Lower leg skin (tissue), 4 donors: ENCODE measurements at places on chromosomes 3 and 15. TPM values are rescaled to one million over a fixed set of nuclear protein-coding genes. Genes with fewer than 3 reads are reported as not detected.

THBS1 gene
- 158 TPM for total RNA-seq

- DNase-seq: no peak
These were observed 20.3 kb downstream of the PLXNB1 start for GRCh38 chr3:48409291-48410201.

DNA sequence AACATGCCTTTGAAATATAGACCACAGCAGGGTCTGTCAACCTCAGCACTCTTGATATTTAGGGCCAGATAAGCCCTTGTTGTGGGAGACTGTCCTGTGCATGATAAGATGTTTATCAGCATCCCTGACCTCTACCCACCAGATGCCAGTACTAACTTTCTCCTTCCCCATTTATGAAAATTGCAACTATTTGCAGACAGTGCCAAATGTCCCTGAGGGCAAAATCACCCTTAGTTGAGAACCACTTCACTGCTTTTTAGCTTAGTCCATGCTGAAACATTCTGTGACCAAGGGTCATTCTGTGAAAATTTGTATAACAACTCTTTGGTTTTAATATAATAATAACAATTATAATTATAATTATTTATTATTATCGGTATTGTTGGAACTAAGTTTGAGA lies 1032.4 kb downstream of the MCTP2 start:
- no peak for DNase-seq

DNA sequence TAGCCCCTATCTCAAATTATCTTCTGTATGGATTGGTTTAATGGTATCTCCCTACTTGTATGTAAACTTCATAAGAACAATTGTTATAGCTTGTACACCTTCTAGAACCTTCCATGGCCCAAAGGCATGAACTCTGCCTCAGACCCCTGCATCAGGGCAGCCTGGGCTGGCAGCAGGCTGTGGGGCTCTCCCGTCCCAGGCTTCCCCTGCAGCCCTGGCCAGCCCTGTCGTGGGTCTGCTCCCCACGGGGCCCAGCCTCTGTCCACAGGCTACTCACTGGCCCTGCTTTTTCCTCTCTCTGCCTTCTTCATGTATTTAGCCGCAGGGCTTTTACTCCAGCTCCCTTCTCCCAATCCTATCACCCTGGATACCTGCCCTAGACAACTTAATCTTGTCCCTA lies 4.4 kb downstream of the SCN5A start:
- peak; percentile 50 for DNase-seq

- peak; percentile 90 for DNase-seq
These were observed 18.5 kb upstream of the LMCD1 start for GRCh38 chr3:8482960-8483665.

FBXW12 gene
- total RNA-seq: not detected

SLC12A1 gene
- not detected for total RNA-seq

GRCh38 chr3:178671791-178672190 lies 135.6 kb downstream of the KCNMB2 start:
- no peak for DNase-seq

TRIM69 gene
- 8.5 TPM for total RNA-seq

DNA sequence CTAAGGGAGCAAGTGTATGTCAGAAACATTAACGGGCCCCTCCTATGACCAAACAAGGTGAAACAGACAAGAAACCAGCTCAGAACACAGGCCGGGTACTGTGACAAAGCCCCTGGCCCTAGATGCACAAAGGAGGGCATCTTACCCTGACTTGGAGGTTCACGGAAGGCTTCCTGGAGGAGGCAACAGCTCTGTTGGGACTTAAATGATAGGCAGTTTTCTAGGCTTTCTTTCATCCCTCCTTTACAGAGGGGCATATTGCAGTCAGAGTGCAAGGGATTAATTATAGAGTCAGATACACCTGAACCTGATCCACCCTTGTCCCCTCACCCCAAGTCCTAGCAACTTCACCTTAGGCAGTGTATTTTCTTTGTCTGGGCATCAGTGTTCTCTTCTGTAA lies 8.4 kb downstream of the EPHB3 start:
- no peak for DNase-seq

TGM4 gene
- total RNA-seq: 0.26 TPM

GRCh38 chr3:112302881-112303763 lies 9.1 kb upstream of the SLC9C1 start:
- DNase-seq: no peak

GRCh38 chr3:149459491-149460059 lies 14.9 kb upstream of the TM4SF4 start:
- DNase-seq: no peak

CGNL1 gene
- 9.4 TPM for total RNA-seq

- DNase-seq: no peak
These were observed 135.2 kb downstream of the TP63 start for GRCh38 chr3:189766416-189766815.

- no peak for DNase-seq
These were observed 739.0 kb upstream of the NECTIN3 start for GRCh38 chr3:110332629-110333028.

DNA sequence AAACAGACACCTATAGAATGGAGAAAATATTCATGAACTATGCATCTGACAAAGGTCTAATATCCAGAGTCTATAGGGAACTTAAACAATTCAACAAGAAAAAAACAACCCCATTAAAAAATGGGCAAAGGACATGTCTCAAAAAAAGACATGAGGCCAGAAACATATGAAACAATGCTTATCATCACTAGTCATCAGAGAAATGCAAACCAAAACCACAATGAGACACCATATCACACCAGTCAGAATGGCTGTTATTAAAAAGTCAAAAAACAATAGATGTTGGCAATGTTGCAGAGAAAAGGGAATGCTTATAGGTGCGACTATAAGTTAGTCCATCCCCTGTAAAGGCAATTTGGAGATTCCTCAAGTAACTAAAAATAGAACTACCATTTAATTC lies 11.4 kb upstream of the HDGFL3 start:
- no peak for DNase-seq

GRCh38 chr15:65195548-65195923 lies 10.4 kb upstream of the CLPX start:
- DNase-seq: peak; percentile 60

GRCh38 chr15:100385300-100386050 lies 43.7 kb upstream of the ADAMTS17 start:
- DNase-seq: no peak

JMJD7 gene
- total RNA-seq: 40.9 TPM

EIF4E3 gene
- total RNA-seq: 12.9 TPM

DNA sequence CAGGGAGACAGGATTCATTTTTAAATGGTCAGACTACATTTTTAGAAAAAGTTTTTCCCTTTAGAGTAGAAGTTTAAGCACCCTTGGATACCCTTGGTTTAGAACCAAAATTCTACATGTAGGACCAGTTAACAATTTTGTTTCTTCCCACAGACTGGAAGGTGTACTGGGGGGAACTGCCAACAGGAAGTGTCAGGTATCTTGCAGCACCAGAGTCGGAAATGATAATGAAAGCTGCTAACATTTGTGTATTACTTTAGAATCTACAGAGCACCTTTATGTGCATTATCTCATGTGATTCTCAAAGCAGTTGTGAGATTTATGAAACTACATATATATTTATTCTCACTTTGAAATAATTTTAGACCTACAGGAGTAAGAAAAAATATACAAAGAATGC lies 21.5 kb downstream of the SPRED1 start:
- DNase-seq: no peak

LMAN1L gene
- 1.3 TPM for total RNA-seq

GRAMD1C gene
- total RNA-seq: 28.4 TPM

GRCh38 chr15:66004618-66005262 lies 135.4 kb downstream of the RAB11A start:
- DNase-seq: no peak

SLC7A14 gene
- not detected for total RNA-seq

HYPK gene
- 8.8 TPM for total RNA-seq

SLC6A1 gene
- total RNA-seq: not detected

DNA sequence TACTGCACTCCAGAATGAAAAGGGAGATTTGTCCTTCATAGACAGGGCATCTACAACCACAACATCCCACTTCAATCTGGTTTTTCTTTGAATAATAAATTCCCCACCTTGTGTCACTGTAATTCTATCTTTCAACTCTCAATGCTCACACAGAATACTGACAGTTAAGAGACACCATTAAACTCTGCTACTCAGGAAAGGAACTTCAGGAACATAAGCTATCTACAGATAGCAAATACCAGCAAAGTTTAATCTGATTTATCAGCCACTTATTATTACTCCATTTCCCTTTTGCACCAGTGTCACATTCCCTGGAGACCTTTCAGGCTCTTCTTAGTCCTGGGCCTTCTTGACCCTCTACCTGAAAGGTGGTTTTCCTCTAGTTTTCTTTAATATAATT lies 152.0 kb upstream of the LPP start:
- no peak for DNase-seq

GRCh38 chr3:126406389-126407296 lies 11.9 kb downstream of the CFAP100 start:
- no peak for DNase-seq

ISLR2 gene
- 0.39 TPM for total RNA-seq

ALDH1A2 gene
- 6.0 TPM for total RNA-seq

PLIN1 gene
- 11.3 TPM for total RNA-seq

GOLGA8H gene
- total RNA-seq: 0.88 TPM

DNA sequence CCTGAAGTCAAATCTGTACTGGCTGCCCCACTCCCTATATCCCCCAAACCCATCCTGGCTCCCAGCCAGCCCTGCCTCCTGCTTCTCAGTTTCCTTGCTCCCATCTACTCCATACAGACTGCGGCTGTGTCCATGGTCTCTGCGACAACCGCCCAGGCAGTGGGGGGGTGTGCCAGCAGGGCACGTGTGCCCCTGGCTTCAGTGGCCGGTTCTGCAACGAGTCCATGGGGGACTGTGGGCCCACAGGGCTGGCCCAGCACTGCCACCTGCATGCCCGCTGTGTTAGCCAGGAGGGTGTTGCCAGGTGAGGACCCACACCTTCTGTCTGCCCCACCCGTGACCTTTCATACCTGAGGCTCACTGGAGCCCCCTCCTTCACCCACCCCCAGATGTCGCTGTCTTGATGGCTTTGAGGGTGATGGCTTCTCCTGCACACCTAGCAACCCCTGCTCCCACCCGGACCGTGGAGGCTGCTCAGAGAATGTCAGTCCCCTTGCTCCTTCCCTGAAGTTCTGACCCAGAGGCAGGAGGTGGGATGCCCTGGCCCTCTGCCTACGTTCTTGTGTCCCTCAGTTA lies 14.7 kb downstream of the STAB1 start:
- no peak for DNase-seq

DNA sequence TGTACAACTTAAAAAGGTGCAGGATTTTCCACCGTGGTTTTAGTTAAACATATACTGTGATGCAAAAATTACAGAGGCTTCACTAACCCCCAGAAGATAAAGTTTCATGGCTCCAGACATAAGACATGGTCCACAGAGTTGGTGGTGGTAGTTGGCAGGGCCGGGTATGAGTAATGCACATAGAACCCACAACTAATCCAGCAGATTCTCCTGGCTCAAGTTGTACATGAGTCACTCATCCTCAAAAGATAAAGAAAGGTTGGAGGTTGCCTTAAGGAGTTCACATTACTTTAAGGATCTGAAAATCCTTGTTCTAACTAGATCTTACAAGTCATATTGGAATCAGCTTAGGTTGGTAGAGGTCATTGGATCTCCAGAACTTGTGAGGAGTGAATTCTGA lies 98.3 kb upstream of the ZBTB20 start:
- DNase-seq: no peak

CHL1 gene
- total RNA-seq: 45.3 TPM

DNA sequence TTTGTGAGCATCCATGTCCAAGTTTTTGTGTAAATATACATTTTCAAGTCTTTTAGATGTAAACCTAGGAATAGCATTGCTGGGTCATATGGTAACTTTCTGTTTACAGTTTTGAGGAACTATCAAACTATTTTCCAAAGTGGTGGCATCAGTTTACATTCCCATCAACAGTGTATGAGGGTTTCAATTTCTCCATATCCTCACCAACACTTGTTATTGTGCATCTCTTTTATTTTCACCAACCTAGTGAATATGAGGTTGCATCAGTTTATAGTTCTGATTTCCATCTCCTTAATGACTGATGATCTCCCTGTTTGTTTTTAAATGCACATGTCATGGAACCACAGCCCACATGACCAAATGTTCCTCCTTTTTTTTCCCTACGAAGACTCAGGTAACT lies 201.2 kb downstream of the FEZF2 start:
- no peak for DNase-seq

DNA sequence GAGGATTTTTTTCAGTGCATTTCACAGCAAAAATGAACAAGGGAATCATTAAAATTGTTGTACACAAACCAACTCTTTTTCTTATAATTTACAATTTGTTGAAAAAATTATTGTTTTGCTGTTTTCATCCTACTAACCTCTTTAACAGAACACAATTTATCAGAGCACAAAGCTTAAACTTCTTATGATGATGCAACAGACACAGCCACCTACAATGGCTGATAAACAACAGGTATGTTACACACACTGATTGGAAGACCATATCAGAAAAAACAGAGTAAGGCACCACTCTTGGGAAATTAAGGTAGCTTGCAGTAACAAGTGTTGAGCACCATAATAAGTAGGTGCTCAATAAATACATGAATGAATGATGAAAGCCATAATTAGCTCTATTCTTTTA lies 8.9 kb upstream of the SNX4 start:
- DNase-seq: no peak

- DNase-seq: no peak
These were observed 90.2 kb downstream of the LINGO1 start for GRCh38 chr15:77542491-77543001.

- DNase-seq: no peak
These were observed 122.0 kb downstream of the WDR76 start for GRCh38 chr15:43948691-43949325.

- no peak for DNase-seq
These were observed 45.6 kb upstream of the PAQR5 start for GRCh38 chr15:69253156-69253555.
